ENCODE measurements at places on chromosomes 3 and 15.

DNA sequence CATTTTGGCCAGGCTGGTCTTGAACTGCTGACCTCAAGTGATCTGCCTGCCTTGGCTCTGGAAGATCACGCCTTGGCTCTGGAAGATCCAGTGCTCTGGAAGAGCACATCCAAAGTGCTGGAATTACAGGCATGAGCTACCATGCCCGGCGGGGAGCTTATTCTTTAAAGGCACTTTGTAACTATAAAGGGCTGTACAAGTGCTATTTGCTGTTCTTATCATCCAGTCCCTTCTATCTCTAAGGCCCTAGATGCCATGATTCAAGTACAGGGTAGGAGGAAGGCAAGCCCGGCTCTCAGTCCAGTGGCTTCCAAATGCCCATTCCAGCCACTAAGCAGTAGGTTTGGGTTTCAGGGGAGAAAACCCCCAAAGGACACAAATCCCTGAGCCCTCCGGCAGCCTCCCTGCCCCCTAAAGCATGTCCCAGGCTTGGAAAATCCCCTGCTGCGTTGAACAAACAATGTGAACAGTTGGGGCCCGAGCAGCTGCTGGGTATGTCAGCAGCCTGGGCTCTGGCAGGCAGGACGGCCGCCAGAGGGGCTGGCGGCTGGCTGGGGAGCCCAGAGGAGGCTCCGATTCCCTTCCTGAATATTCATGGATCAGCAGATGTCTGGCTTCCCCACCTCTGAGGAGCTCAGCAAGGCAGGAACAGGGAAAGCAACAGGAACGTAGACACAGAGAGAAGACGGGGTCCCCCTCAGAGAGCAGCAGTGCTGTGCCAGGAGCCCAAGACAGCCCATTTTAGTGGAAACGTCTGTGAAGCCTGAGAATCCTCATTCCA, 7.7 kb downstream of the IGDCC4 start:
- peak; percentile 59 for DNase-seq

DNA sequence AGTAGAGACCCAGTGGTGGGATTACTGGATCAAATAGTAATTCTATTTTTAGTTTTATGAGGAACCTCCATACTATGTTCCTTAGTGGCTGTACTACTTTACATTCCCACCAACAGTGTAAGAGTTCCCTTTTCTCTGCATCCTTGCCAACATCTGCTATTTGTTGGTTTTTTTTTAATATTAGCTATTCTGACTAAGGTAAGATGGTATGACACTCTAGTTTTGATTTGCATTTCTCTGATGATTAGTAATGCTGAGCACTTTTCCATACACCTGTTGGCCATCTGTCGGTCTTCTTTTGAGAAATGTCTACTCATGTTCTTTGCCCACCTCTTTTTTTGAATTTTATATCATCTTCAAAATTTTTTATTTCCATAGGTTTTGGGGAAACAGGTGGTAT, 34.2 kb upstream of the RAP2B start:
- DNase-seq, result no peak

GRCh38 chr3:183635107-183635430, 354 bp upstream of the KLHL24 start:
- no peak for DNase-seq

DNA sequence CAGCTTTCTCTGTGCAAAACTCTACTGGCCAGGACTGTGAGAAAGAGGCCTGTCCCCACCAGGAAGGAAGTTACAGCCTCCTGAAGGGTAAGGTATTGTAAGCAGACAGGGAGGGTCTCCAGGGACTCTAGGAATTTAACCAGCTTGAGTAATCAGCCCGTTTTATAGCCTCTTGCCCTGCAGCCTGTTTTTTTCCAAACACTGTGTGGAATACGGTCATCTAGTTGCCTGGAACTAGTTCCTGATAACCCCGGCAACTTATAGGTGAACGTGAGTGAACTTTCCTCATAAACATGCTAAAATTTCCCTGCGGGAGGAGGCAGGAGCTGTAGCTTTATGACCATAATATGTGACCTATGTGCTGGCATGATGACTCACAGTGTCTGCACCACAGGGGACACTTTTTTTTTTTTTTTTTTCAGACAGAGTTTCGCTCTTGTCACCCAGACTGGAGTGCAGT, 60.1 kb upstream of the DAZL start:
- DNase-seq, result no peak

DNA sequence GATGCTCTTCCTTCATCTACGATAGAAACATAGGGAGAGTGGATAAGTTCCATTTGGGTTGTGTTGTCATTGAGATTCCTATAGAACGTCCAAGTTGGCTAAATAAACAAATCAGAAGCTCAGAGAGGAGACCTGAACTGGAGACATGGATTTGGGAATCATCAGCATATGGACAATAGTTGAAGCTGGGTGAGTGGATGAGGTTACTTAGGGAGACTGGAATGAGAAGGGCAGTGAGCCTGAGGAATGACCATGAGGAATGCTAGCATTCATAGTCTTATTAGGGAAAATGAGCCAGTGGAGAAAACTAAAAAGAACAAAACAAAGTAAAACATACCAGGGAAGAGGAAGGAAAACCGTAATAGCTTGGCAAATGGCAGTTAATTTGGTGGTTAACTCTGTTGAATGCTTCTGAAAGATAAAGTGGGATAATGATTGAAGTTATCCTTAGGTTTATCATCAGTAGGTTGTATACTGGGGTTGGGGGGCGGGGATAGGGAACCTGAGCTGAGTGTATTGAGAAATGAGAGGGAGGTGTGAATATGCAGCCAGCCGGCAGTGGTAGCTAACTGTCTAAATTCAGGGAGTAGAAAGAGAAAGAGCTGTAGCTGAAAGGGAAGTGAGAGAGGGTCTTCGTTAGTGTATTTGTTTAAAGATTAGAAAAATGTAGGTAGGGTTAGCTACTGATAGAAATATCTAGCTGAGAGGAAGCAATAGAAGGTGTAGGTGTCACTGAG, 74.6 kb downstream of the ARHGEF26 start:
- no peak for DNase-seq

DNA sequence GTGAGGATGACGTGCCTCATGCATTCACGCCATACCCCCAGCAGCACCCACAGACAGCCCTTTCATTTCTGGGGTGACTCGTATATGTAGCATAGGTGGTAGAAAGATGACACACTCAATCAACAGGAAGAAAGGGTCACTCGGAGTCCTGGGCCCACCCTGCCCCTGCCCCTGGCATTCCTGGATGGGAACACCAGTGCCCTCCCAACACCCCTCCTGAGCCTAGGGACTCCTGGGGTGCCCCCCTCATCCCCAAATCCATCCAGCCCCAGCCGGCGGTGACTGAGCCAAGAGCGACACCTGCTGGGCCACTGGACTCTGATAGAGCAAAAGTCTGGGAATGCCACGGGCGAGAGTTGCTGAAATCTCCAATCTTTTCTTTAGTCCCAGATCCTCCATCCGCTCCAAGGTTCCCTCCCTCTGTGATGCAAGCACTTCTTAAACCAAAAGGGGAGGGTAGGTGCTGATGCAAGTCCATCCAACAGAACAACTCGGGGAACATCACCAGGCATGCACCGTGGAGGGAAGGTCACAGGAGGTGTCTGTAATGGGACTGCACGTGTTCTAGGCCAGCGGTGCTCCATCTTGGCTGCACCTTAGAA, 31.1 kb downstream of the ACAN start:
- no peak for DNase-seq

- peak; percentile 50 for DNase-seq
Observed at GRCh38 chr3:24100696-24101402, 155.8 kb downstream of the NR1D2 start.

GRCh38 chr15:36347272-36347858, 232.1 kb upstream of the CDIN1 start:
- DNase-seq, result no peak

DNA sequence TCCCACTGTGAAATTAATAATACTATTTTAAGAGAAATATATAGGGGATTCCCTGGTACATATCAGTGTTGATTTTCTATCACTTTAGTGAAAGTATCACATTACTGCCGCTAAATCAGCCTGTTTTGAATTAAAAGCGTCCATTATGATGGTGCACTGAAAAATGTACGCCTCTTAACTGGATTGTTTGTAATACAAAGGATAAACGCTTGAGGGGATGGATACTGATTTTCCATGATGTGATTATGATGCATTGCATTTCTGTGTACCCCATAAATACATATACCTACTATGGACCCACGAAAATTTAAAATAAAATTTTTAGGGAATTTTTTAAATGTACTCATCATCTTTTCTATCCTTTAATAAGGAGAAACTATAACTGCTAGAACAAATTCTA, 478.6 kb downstream of the MAGI1 start:
- DNase-seq, result no peak

- DNase-seq, result no peak
Observed at GRCh38 chr3:30668051-30668609, 61.7 kb downstream of the TGFBR2 start.

DNA sequence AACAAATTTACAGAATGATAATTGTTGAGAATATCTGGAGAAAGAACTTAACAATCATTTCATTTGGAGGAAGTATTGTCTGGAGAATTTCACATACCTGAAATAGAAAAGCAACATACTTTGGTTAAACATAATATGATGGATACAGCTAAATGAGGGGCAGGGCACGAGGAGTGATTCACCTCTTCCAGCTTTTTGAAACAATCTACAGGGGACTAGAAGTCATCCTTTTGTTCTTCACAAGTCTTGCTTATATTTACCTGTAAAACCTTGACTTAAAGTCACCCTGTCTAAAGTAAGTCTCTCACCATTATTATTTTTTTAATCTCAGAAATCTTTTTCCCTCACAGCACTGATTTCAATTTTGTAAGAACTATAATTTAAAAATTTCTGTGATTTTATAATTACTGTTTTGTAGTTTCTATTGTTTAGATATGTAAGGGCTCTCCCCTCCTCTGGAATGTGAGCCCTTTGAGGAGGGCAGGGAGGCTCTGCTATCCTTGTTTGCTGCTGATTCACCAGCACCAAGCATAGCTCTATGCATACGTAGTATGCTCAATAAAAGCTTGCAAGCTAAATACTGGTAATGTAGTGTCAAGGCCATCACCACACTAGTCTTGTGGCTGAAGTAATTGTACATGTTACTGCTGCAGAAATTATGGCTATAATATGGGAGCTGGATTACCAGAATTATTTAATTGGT, 193.9 kb upstream of the THRB start:
- peak; percentile 10 for DNase-seq

- no peak for DNase-seq
Observed at GRCh38 chr3:121895736-121896135, 1.5 kb downstream of the SLC15A2 start.

- DNase-seq, result no peak
Observed at GRCh38 chr3:144643771-144644198, 672.2 kb downstream of the DIPK2A start.

Measured in HepG2 (cell line).